ENCODE measurements at places on chromosomes 1 and 21.

GRCh38 chr21:17334484-17334883, 178.4 kb upstream of the CXADR start:
- no peak for DNase-seq

GRCh38 chr1:51898090-51898734, 19.7 kb upstream of the NRDC start:
- DNase-seq: peak; percentile 96

GRCh38 chr21:21111309-21111920, 113.2 kb downstream of the NCAM2 start:
- no peak for DNase-seq

GRCh38 chr1:90726425-90726985, 9.4 kb upstream of the BARHL2 start:
- DNase-seq: no peak

DNA sequence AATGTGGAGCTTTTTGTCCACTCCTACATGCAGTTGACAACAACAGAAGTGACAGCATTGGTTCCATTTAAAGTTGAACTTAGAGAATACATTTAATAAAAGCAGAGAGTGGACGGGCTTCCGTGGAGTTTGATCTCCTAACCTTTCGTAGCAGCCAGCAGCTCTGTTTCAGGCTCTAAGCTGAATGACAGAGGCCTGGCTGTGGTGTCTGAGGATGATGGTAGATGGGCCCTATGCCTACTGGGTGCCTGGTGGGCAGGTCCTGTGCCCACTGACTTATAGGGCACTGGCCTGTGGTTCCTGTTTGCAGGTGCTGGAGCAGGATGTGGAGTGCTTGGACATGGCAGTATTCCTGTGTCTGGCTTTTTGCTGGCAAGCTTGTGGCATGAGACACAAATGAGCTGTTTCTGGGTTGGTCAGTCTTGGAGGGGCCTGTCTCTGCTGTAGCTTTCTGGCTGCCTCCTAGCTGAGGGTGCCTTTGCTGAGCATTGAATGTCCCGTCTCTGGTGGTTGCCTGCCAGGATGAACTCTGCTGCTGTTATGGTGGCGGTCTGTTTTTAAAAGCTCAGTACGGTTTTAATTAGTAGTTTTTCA, 54.6 kb downstream of the PRDM2 start:
- no peak for DNase-seq

- no peak for DNase-seq
Measured at GRCh38 chr1:16321176-16321867, 31.0 kb downstream of the FBXO42 start.

DNA sequence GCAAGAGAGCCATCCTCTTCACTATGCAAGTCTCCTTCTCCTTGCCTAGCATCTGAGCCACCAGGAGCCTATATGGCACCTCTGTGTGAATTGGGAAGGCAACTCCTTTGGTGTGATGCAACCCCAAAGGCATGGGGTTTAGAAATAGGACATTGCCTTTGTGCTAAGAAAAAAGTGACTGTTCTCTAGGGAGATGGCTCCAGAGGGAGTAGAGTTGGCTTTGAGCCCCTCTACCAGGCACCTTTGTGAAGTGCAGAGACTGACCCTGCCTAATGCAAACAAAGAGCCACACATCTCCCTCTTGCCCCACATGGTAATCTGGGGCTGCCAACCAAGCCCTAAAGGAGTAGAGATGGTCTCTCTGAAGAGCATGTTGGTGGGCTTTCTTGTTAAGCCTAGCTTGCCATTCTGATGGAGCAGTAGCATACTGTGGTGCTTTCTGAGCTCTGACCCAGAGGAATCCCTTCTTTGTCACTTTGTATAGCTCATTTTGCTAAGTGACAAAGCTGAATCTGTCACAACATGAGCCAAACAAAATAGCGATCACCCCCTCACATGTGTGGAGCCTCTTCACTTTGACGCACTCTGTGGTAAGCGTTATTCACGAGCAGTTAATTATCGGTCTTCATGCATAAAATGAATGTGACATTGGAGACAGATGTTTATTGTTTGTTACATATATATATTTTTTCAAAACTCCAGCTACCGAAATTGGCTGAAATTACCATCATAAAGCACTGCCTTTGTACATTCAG, 74.4 kb downstream of the RWDD3 start:
- no peak for DNase-seq

GRCh38 chr1:29186252-29186651, 4.6 kb upstream of the SRSF4 start:
- no peak for DNase-seq

DNA sequence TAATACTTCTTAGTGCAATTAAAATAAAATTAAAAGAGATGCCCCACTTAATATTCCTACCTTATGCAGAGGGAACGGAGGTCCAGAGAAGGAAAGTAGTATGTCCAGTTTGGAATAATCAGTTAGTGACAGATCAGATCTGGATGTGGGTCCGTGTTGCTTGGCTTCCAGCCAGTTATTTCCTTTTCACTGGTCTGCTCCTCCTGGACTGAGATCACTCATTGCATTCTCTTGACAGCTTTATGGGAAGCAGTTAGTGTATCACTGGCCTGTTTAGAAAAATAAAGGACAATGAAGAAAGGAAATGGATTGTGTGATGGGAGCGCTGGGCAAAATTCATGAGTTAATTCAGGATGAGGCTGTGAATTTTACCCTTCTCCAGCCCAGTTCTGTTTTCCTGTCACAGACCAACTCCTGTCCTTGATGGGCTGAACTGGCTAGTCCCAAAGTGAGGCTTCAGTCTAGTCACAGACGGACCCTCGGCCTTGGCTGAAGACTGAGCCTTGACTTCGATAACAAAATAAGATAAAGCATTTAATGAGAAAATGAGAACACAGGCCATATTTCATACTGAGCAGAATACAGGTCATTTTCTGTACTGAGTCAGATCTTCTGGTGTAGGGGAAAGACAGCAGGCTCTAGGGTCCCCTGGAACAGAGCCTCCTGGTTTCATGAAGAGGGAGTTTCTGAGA, 85.2 kb upstream of the TRABD2B start:
- DNase-seq: no peak

DNA sequence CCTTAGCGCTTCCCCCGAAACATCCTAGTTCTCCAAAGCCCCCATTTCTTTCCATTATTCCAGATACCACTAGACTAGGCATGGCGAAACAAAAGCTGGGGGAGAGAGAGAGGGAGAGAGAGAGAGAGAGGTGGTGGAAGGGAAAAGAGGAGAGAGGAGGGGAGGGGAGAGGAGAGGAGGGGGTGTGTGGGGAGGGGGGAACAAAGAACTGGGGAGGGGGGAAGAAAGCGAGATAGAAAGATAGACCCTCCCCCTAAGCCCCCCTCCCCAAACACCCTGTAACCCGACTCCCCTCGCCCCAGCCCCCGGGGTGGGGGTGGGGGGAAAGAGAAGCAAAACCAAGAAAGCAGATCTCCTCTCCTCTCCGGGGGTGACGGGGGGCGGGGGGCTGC, 352 bp downstream of the MEX3A start:
- no peak for DNase-seq

GRCh38 chr1:201463071-201463552, 5.9 kb downstream of the PHLDA3 start:
- no peak for DNase-seq

DNA sequence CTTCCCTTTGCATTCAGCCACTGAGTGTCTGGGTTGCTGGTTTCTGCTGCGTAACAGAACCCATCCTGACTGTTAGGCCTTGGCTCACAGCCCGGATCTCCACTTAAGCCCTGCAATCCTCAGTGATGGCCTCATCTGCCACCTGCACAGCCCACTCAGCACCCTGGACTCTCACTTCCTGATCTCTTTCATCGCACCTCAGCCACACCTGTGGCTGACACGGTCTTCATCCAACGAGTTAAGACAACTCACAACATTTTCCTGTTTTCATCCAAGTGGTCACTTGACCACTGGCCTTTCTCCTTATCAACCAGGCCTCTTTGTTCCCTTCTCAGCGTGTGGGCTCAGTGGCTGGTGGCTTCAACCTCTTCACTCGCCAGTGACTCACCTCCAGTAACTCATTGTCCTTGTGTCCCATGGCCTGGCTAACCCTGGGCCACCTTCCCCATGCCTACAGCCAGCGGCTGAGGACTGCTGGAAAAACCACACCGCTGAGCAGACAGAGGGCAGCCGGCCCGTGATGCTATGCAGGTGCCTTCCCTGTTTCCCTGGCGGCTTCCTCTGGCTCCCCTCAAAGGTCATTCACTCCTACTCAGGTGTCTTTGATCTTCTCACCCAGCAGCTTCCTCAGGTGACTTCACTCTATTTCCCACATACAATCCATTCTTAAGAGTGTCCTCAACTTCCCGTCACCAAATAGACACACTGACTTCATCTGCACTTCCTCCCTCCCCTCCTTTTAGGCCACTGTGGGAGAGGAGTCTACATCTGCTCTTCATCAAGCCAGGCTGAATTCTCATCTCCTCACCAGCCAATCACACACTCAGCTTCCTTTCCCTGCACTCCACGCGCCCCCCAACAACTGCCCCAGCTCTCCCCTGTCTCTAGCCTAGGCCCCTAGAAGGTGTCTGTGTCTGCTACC, 19.9 kb upstream of the EDN2 start:
- no peak for DNase-seq

DNA sequence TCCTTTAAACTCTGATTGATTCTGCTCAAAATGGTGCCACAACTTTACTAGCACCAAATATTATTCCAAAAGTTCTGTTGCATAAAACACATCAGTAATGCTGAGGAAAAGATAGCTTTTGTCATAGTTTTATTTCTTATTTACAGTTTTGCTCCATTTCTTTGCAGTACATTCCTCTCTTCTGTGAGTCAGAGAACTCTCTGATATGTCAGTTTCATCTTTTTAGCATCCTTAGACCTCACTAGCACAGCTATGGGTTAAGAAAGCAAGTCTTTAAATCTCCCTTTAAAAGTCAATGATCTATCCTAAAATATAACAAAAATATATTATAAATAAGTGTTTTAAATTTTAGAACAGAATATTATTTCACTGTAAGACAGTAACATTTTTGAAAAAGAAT, 356.6 kb upstream of the SNX7 start:
- no peak for DNase-seq

DNA sequence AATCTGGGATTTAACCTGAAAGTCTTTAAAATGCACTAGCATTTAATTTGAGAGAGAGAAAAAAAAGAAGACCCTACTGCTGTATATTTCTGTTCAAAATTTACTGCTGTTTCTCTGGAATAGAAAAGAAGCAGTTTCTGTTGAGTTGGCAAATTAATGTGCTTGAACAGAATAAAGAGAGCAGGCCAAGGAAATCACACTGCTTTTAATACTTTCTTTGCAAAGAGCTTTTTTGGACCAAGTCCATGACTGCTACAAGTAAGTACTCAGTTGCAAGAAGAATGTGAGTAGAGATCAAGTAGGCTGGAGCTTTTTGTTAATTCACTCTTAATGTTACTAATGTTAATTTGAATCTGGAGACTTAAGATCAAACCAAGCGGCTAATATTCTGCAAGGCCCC, 336.2 kb upstream of the SGIP1 start:
- no peak for DNase-seq

- DNase-seq: no peak
Measured at GRCh38 chr1:23810818-23811540, 10.4 kb upstream of the GALE start.

- no peak for DNase-seq
Measured at GRCh38 chr1:166808952-166809351, 30.3 kb upstream of the POGK start.

DNA sequence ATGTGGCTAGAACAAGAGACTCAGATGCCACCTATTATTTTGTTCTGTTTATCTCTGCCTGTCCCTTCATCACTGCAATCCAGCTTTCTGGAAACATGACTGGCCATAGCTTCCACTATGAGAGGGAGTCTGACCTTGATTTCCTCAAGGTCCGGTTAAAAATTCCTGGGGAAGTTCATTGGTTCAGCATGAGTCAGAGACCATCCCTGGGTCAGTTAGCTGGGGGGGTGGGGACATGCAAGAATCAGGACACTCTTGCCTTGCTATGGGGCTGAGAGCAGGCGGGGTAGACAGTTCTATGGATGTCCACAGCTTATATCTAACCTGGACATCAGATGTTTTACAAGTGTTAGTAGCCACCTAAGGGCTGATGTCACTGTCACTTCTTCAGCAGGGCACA, 81.1 kb downstream of the TENT5C start:
- DNase-seq: no peak

- DNase-seq: no peak
Measured at GRCh38 chr1:208461680-208462079, 217.5 kb upstream of the PLXNA2 start.

DNA sequence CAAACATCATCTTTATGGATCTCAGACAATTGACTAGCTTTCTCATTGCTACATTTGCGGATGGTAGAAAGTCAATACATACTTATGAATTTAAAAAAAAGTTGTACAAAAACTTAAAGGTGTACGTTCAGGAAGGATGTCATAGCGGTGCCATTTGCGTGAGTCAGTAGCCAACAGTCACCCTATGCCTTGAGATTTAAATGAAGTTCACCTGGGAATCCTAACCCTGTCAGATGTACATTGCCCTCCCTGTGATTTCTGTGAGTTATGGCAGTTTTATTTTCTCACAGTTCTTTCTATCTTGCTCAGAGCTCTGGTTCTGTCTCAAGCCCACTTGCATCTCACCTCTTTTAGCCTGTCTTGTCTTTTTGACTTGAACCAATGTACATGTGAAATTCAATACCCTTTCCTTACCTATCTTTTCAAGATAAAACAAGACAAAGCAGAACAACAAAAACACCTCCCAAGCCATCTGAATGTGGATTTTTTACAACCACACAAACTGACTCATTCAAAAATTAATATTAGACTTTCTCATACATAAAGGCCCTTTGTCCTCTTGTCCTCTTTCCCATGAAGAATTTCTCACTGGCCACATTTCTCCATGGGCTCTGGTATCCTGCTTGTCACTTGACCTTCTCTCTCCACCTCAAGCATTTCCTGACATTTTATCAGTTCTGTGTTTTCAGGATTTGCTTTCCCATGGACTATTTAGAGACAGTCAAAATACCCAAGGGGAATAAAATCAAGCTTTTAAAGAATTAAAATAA, 25.3 kb upstream of the ZNF697 start:
- DNase-seq: no peak

DNA sequence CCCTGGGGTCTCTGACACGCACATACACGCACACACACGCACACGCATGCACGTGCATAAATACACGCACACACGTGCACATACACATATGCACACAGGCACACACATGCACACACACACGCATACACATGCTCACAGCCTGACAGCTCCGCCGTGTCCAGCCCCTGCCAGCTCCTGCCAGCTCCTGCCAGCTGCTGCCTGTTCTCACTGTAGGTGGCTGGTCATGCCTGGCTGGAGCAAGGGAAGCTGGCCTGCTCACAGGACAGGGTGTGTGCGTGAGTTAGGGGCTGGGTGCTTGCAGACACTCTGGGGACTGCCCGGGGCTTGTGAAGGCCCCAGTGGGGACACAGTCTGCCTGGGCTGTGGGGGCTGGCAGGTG, 4.9 kb downstream of the PLCH2 start:
- DNase-seq: no peak

- DNase-seq: no peak
Measured at GRCh38 chr1:222418654-222419053, 129.2 kb downstream of the HHIPL2 start.

DNA sequence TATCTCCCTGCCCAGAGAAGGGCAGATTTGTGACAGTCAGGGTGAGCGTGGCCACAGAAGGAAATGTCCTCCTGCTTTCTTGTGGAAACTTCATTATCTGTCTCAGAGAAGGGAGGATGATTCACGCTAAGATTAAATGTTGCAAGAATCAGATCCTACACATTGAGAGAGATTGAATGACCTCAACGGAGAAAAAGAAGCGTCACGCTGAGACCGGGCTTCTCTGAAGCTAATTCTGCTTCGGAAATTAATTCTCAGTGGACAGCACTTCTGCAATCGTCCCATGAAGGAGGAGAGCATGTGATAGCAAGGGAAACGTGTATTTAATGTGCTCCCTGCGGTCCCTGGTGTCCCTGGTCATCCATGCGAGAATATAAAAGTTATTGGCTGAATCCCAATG, 19.8 kb upstream of the C1orf21 start:
- no peak for DNase-seq
